Lower leg skin (tissue), 4 donors: ENCODE measurements at places on chromosomes 11 and 22. TPM values are rescaled to one million over a fixed set of nuclear protein-coding genes. Genes with fewer than 3 reads are reported as not detected.

Gene OR4A16
- total RNA-seq = not detected

Gene NDUFV1
- total RNA-seq = 271 TPM

Gene OR4X2
- total RNA-seq = not detected

Gene HORMAD2
- not detected for total RNA-seq

Gene MYBPC3
- not detected for total RNA-seq

Gene BCO2
- 3.3 TPM for total RNA-seq

Gene TRIM49B
- total RNA-seq = not detected

Gene MFRP
- not detected for total RNA-seq

Gene KRTAP5-9
- not detected for total RNA-seq

Gene BRSK2
- 0.23 TPM for total RNA-seq

Gene KCNJ4
- 1.4 TPM for total RNA-seq

Gene ARAP1
- 81.4 TPM for total RNA-seq

Gene DEUP1
- not detected for total RNA-seq

Gene SPDYC
- total RNA-seq = not detected

Gene PHF21B
- not detected for total RNA-seq

Gene SULT4A1
- total RNA-seq = not detected

Gene POU2AF3
- total RNA-seq = not detected

Gene ADAMTS15
- total RNA-seq = 11.1 TPM

Gene SMTN
- 62.5 TPM for total RNA-seq

Gene PPM1F
- total RNA-seq = 27.1 TPM

Gene PLAAT2
- not detected for total RNA-seq

Gene GAS2L1
- 68.7 TPM for total RNA-seq

Gene PRG3
- total RNA-seq = not detected
